ENCODE measurements at places on chromosomes 13 and 19. TPM values are rescaled to one million over a fixed set of nuclear protein-coding genes. Genes with fewer than 3 reads are reported as not detected.

ZNF43 gene
- polyA plus RNA-seq = 16.3 TPM

LYL1 gene
- not detected for polyA plus RNA-seq

TBC1D17 gene
- polyA plus RNA-seq = 13.1 TPM

CCDC70 gene
- not detected for polyA plus RNA-seq

NCAN gene
- polyA plus RNA-seq = 59.5 TPM

ATP4B gene
- polyA plus RNA-seq = not detected

APOC4 gene
- polyA plus RNA-seq = not detected

KLF1 gene
- not detected for polyA plus RNA-seq

TMED1 gene
- 28.1 TPM for polyA plus RNA-seq

ATXN8OS gene
- 0.33 TPM for polyA plus RNA-seq

ACER1 gene
- polyA plus RNA-seq = 0.62 TPM

KCNN4 gene
- polyA plus RNA-seq = not detected

C3 gene
- polyA plus RNA-seq = not detected

ZNF561 gene
- polyA plus RNA-seq = 24.6 TPM

COL5A3 gene
- 0.11 TPM for polyA plus RNA-seq

LRG1 gene
- not detected for polyA plus RNA-seq

TPRX1 gene
- not detected for polyA plus RNA-seq

NLRP5 gene
- not detected for polyA plus RNA-seq

ZNF382 gene
- polyA plus RNA-seq = 98.8 TPM

ADAMTS10 gene
- polyA plus RNA-seq = 143 TPM

SIGLEC8 gene
- polyA plus RNA-seq = not detected

KIR2DL3 gene
- polyA plus RNA-seq = not detected

SBNO2 gene
- polyA plus RNA-seq = 4.8 TPM

ZNF429 gene
- polyA plus RNA-seq = 54.1 TPM

TEX101 gene
- polyA plus RNA-seq = not detected

PRODH2 gene
- polyA plus RNA-seq = not detected

CCNE1 gene
- 3.4 TPM for polyA plus RNA-seq

CLIP3 gene
- polyA plus RNA-seq = 5.6 TPM

LYPD5 gene
- not detected for polyA plus RNA-seq

KCNC3 gene
- polyA plus RNA-seq = 1.1 TPM

All from neural cell (in vitro differentiated cells).